ENCODE measurements at places on chromosomes 2 and 18.

- DNase-seq, result no peak
These were observed 440.6 kb downstream of the FBXO15 start for GRCh38 chr18:73707035-73707434.

GRCh38 chr2:3492951-3493614, 26.2 kb downstream of the ADI1 start:
- no peak for DNase-seq

DNA sequence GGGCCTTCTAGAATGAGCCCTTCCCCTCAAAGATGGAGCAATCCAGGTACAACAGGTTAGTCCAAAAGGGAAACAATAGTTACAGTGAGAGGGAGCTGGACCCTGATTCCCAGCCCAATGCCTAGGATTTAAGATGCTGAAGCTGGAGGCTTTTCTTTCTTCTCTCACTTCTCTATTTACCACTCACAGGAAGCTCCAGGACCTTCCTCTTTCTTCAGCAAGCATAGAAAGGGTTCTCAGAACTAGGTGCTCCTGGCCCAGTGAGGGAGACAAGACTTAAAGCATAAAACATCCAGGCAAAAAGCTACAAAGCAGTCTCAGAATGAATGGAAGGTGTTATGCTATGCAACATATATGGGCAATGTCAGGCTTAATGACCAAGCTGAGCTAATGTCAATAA, 279.0 kb downstream of the SRBD1 start:
- no peak for DNase-seq

DNA sequence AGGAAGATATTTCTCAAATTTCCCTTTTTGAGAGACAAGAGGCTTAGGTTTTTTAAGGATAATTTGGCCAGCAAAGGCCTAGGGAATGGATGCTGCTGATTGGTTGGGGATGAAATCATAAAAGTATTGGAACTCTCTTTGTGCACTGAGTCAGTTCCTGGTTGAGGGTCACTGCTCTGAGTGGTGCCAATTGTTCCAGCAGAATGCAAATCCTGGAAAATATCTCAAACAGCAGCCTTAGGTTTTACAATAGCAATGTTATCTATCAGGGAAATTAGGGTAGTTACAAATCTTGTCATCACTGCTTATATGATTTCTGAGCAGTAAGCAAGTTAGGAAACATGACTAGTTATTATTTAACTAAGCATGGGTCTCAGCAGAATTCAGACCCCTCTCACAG, 96.2 kb downstream of the RAD51AP2 start:
- DNase-seq, result no peak

DNA sequence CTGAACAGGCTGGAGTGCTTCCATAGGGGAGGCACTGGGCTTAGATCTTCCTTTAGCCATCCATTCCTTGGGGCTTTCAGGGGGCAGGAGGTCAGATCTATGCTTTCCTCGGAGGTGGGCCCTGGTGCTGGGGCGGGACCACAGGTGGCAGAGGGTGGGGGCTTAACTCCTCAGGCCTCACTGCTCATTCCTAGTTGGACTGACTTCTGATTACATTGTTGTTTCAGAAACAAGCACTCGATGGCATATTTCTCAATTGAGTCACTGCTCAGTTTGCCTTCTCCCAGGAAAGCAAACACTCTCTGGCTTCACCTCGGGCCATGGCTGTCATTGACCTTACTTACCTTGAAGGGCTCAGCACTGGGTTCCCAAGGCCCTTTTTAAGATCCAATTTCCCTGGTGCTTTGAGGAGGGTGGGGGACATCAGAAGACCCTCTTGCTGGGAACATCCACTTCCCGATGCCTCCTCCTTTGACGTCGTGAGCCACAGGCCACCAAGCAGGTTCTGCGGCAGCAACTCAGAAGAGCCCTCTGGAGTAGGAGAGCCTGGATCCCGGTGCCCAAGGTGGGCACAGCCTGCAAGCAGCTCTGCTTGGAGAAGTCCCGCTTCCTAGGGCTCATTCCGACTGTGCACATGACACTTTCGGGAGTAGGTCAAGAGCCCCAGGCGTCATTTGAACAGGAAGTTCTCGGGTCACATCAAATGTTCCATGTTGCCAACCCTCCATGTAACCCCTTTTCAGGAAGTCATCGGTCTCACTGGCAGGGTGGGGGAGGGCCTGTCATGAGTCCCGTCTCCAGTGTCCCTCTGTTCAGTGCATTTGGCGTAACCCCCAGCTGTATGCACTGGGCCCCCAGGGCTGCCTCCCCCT, 40.6 kb downstream of the SDC1 start:
- DNase-seq, result no peak

DNA sequence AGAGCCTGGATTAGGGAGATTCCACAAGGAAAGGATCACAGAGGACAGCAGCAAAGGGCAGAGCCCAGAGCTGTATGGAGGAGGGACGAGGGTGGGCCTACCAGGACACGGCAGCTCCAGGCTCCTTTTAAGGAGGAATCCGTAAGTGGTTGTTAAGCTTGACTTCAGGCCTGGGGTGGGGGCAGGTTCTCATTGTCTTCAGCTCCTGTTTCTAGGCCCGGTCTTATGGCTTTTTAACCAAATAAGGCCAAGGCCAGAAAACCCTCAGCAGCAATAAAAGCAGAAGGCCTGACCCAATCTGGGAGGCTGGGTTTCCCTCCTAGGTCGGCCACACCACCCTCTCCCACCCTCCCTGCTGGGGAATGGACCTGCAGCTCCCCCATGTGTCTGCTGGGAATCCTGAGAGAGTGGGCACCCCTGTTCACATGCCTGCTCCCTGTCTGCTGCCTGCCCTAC, 111.2 kb downstream of the PLB1 start:
- no peak for DNase-seq

DNA sequence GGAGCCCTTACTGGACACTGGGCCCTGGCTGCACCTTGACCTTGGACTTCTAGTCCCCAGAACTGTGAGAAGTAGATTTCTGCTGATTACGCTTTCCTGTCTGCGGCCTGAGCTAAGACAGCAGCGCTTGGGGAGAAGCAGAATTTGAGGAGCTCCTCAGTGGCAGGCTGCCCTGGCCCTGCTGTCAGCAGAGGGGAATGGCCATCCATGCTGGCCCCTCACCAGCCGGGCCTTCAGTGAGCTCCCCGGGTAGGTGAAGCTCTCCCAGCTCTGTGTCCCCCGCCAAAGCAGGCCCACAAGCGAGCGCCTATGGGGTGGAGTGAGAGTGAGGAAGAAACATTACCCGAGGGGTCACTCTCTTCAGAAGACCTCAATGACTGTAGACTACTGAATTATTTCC, 51.6 kb downstream of the RRM2 start:
- DNase-seq, result no peak

- no peak for DNase-seq
These were observed 43.6 kb downstream of the ERBB4 start for GRCh38 chr2:212495046-212495445.

GRCh38 chr2:79793006-79793405, 280.2 kb downstream of the CTNNA2 start:
- DNase-seq, result no peak

GRCh38 chr2:235141411-235142128, 189.8 kb downstream of the SH3BP4 start:
- DNase-seq, result no peak

GRCh38 chr18:25305584-25305983, 46.4 kb downstream of the ZNF521 start:
- no peak for DNase-seq

DNA sequence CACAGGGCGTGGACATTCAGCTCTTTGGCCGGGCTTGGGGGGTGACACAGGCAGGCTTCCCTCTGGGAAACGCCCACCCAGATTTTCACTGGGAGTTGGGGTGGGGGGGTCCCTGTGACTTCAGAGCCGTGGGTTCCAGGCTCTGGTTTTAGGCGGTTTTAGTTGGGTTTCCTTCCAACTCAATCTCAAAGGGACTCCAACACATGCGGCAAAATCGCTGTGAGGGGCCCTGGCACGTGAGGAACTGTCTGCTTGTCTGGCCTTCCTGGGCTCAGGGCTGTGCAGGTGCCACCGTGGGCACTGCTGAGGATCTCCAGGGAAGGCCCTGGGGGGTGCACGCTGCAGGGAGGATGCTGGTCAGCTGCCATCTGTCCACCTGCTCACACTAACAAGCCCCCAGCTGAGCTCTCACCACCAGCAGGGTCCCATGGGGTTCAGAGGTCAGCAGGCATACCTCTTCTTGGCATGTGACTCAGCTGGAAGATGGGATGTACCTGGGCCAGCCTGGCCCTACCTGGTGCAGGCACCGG, 11.7 kb downstream of the HS6ST1 start:
- no peak for DNase-seq

- DNase-seq, result no peak
These were observed 152.5 kb upstream of the AQP4 start for GRCh38 chr18:27017901-27018500.

DNA sequence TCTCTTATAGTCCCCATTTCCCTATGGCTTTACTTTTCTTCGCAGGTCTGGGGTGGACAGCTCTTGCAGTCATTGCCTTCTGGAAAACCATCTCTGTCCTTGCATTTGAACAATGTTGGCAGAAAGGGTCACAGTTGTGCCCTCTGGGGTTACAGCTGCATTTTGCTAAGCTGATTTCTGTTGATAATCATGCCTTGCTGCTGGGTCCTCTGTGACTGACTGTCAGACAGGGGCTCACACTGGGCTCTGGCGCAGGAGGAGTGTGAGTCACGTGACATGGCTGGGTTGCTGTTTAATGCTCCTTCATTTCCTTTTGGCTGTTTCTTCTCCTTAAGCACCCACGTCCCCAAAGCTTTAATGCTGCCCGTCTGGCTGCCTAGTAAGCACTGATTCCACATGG, 196.6 kb upstream of the LHCGR start:
- no peak for DNase-seq

- no peak for DNase-seq
These were observed 47.7 kb downstream of the ACTR2 start for GRCh38 chr2:65275141-65275915.

DNA sequence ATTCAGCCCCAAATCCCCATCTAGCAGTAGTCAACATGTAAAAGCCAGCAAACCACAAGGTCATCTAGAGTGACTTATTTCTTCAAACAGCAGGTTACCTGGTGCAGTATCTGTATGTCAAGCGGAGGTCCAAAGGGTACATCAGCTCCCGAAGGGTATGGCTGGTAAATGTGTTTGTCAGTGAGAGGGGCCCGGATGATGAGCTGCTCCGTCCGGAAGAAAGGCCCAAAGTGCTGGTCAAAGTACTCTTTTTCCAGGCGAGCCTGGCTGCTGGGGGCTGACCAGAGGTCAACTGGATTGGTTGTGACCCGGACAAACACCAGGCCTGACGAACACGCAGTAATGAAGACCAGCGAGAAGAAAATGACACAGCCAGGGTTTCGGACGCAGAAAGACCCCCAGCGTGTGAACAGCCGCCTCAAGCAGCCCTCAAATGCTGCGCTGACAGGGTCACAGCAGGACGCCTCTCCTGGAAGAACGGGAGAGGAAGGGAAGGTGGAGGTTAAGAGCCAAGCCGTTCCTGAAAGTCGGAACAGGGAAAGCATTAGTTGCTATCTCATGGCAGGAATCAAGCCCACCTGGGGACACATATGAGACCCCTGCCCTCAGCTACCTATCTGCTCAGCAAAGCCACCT, 30.0 kb downstream of the NPC1 start:
- no peak for DNase-seq

GRCh38 chr18:41829647-41830516, 125.2 kb upstream of the PIK3C3 start:
- DNase-seq, result no peak

GRCh38 chr2:121665504-121665903, 16.2 kb upstream of the CLASP1 start:
- DNase-seq, result no peak

GRCh38 chr2:628651-629050, 48.6 kb downstream of the TMEM18 start:
- DNase-seq, result no peak

- no peak for DNase-seq
These were observed 310.2 kb upstream of the ID2 start for GRCh38 chr2:8371653-8372052.

DNA sequence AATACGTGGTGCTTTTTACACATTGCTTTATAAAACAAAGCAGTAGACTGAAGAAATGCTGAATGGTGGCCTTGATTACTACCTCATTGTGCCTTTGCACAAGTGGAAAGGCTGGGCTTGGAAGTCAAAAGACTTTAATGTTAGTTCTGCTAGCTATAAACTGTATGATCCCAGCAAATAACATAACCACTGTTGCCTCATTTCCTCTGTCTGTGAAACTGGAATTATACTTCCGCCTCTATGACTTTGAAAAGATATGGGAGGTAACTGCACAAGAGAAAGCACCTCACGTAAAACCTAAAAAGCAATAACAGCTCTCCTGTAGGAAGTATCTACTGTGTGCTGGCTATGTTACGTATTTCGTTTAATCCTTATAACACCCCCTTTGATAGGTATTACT, 43.4 kb upstream of the DSC1 start:
- peak; percentile 31 for DNase-seq

DNA sequence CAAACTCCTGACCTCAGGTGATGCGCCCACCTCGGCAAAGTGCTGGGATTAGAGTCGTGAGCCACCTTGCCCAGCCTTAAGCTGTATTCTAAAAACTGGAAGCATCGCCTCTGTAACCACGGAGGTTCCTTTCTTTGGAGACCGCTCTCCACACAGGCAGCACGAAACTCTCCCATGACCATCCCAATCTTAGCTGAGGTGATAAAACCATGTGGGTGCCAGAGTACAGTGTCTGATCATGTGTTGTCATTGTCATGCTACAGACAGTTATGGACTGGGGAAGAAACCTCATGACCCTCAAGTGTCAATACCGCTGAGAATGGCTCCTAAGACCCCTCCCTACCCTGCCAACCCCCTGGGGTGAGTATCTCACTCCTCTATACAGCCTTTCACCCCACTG, 41.4 kb upstream of the EPG5 start:
- DNase-seq, result no peak

DNA sequence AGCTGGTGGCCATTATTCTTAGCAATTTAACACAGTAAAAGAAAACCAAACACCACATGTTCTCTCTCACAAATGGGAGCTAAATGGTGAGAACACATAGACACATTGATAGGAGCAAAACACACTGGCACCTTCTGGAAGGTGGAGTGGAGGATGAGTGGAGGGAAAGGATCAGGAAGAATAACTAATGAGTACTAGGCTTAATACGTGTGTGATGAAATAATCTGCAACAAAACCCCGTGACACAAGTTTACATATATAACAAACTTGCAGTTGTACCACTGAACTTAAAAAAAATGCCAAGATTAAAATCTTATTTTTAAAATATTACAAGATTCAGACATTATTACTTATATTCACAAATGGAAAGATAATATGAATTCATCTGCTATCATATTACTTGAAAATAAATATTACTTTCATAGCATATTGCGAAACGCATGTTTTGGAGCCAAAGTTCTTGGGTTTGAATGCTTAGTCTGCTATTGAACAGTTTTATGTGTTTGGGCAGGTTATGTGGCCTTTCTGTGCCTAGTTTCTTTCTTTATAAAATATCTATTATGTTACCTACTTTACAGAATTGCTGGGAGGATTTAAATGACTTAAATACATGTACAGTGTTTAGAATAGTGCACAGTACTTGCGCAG, 20.5 kb downstream of the ANKRD62 start:
- no peak for DNase-seq

DNA sequence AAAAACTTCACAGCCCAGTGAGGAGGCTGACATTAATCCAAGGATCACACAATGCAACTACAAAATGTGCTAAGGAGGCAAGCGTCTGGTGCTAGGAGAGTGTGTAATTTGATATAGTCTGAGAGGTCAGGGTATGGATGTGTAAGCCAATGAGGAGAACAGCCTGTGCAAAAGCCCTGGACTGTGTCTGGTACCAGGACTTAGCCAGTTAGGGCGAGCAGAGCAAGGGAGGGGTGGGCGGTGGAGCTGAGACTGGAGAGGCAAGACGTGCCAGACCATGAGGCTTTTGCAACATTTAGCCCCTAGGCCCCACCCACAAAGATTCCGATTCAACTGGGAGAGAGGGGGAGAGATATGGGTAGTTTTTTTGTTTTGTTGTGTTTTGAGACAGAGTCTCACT, 33.5 kb upstream of the SPRED2 start:
- no peak for DNase-seq

GRCh38 chr18:46555213-46555612, 101.8 kb downstream of the LOXHD1 start:
- DNase-seq, result no peak
